Activated T-helper 1 cell treated with anti-CD3 and anti-CD28 coated beads, Interleukin-12 subunit alpha, Interleukin-12 subunit beta, Interleukin-2, Interleukin-4 antibody, amounts not matched to agents 30 ng/mL and 10 ng/mL and 1 ng/mL, durations not matched to agents 14 hours and 24 hours and 36 hours (primary cell): ENCODE measurements at places on chromosomes 2 and 18. TPM values are rescaled to one million over a fixed set of nuclear protein-coding genes. Genes with fewer than 3 reads are reported as not detected.

Gene C2orf15
- 0.29 TPM in 1 of 2 replicates, not detected in the other for total RNA-seq

Gene MGAT4A
- total RNA-seq, result 47.0 and 49.7 TPM in 2 replicates

Gene DCDC2C
- not detected in 2 replicates for total RNA-seq

Gene NT5DC4
- not detected in 2 replicates for total RNA-seq

Gene QPCT
- 1.6 and 3.8 TPM in 2 replicates for total RNA-seq
